SJSA1 (cell line): ENCODE measurements at places on chromosomes 11 and 22.
A peak's percentile ranks its signal among the peaks of the same experiment; 100 is the strongest.

GRCh38 chr11:64862987-64863390 is 15.4 kb downstream of the EHD1 start:
- peaks cover 60% of the 10 kb centered on the region for H3K36me3 ChIP-seq
- H3K4me1 ChIP-seq: peaks cover 58% of the 10 kb centered on the region
- peak; percentile 64 for DNase-seq
- no peaks in the 10 kb centered on the region for H3K27me3 ChIP-seq

- H3K4me3 ChIP-seq: no peak overlapping the region
- H3K36me3 ChIP-seq: no peaks in the 10 kb centered on the region
- H3K27me3 ChIP-seq: no peaks in the 10 kb centered on the region
- no peak overlapping the region for H3K27ac ChIP-seq
These were observed 370.4 kb downstream of the DDX10 start for GRCh38 chr11:109035284-109035683.

DNA sequence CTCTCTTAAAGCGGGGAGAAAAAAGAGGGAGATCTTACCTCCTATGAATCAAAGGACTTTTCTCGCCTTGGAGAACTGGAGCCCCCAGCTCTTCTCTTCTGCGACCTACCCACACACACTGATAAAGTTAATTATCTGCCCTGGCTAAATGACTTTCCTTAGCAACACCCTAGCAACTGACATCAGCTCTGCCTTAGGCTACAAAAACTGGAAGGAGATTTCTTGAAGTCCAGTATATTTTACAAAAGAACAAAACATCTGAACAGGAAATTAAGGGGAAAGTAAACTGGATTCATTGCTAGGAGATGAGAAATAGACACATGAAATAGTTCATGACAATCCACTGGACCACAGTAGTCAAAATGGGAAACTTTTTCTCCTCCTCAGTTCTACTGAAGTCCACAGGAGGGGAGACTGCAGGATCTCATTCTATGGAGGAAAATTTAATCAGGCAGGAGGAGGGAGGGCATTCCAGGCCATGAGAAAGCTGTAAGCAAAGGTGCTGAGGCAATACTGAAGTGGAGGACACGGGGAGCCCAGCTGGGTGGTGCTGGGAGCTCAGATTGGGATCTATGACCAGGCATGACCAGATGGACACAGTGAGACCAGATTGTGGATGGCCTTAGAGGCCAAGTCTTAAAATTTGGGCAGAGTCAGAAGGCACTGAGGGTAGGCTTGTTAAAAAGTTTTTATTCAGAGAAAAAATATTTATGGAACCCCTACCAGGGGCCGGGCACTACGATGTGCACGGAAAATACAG is 3.7 kb upstream of the SPON1 start:
- H3K27me3 ChIP-seq: peaks cover 75% of the 10 kb centered on the region
- no peak for DNase-seq
- H3K27ac ChIP-seq: no peak overlapping the region

DNA sequence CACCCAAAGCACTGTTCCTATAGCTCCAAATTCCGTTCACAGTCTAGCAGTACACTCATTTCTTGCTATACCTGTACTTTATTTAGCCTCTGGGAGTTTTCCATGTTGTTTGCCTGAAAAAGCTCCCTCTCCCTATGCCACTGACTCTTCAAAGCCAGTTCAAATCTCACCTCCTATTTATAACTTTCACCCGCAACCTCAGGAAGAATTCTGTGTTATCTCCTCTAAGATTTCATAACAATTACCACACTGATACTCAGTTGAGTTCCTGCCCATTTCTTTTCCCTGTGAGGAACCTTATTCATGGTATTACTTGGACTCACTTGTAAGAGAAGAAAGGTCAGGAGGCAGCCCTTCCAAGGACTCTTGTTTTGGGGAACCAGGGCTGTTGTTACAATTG is 25.2 kb downstream of the GDPD4 start:
- no peaks in the 10 kb centered on the region for H3K27me3 ChIP-seq
- no peaks in the 10 kb centered on the region for H3K4me1 ChIP-seq
- H3K27ac ChIP-seq: no peak overlapping the region
- no peak overlapping the region for H3K4me3 ChIP-seq
- no peaks in the 10 kb centered on the region for H3K36me3 ChIP-seq

DNA sequence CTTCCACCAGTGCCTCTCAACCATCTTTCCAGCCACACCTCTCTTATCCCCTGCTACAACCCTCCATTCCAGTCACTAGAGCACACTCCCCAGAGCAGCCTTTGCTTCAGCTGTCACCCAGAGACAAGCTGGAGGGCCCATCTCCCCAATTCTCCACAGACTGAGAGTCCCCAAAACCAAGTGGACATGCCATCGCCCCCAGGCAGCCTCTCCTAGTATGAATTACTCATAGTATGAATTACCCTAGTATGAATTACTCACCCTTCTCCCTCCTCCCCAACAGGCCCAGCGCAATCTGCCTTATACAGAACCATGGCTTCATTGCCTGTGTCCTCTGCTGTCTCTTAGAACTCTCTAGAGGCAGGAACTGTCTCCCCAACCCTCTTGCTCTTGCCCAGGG is 24.8 kb downstream of the MYH9 start:
- no peaks in the 10 kb centered on the region for H3K27me3 ChIP-seq
- peak; percentile 45 for DNase-seq
- 0 out of 2 replicates have a peak overlapping the region, but pooled peaks have one; percentile 1 for H3K27ac ChIP-seq
- peaks cover 100% of the 10 kb centered on the region for H3K4me1 ChIP-seq
- peaks cover 60% of the 10 kb centered on the region for H3K36me3 ChIP-seq
- H3K4me3 ChIP-seq: no peak overlapping the region

- peak overlapping the region; percentile 89 for H3K27ac ChIP-seq
- H3K27me3 ChIP-seq: no peaks in the 10 kb centered on the region
- H3K4me1 ChIP-seq: peaks cover 11% of the 10 kb centered on the region; the same call in 1 of the 2 replicates
- peak; percentile 40 for DNase-seq
These were observed 492 bp downstream of the JHY start for GRCh38 chr11:122882857-122883645.

DNA sequence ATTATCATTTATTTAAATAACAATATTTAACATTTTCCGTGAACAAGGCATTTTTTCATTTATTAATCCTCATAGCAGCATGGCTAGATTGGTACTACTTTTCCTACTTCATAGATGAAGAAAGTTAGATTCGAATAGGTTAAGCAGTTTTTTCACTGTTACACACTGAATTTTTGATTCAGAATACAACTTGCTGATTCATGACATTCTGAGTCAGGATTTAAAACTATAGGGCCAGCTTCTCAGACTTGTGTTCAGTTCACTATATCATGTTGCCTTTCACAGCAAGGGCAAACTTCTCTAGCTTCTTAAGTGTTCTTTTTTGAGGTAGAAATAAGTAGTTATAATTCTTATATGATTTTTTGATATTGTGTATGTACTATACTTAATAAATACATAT is 31.5 kb downstream of the CYP2R1 start:
- no peaks in the 10 kb centered on the region for H3K36me3 ChIP-seq
- no peak for DNase-seq
- H3K27me3 ChIP-seq: no peaks in the 10 kb centered on the region
- no peak overlapping the region for H3K4me3 ChIP-seq
- no peaks in the 10 kb centered on the region for H3K4me1 ChIP-seq
- H3K27ac ChIP-seq: no peak overlapping the region

GRCh38 chr11:111176603-111177002 is 68.9 kb upstream of the POU2AF2 start:
- no peak for DNase-seq
- H3K4me1 ChIP-seq: no peaks in the 10 kb centered on the region
- no peak overlapping the region for H3K27ac ChIP-seq
- no peak overlapping the region for H3K4me3 ChIP-seq
- H3K36me3 ChIP-seq: no peaks in the 10 kb centered on the region

DNA sequence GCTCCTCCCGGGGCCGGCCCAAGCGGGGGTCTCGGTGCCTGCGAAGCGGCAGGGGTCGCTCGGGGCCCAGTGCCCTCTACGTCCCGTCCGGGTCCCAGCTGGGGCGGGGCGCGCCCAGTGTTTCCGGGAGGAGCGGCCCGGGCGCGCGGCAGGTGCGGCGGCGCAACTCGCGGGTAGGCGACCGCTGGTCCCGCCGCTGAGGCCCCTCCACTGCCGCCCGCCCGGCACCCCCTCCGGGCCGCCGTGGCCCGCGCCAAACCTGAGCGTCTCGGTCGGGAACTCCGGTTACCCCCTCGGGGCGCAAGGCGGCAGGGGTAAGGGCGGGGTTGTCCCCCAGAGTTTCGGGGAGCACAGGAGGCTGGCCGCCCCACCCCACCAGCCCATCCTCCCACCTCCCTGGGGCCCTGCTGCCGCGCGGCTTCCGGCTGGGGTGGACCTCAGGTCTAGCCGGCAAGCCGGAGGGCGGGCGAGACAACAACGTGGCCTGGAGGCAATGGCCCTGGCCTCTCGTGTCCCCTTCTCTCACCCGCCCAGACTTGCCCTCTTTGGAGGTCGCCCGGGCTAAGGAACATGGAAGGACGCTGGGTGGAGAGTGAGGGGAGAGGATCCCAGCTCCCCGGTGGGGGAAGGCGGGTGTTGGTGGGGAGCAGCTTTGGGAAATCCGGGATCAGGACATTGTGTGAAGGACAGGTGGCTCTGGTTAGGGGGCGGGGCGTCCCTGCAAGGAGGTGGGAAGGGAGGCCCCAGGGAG is 398 bp upstream of the CRACR2B start:
- peaks cover 23% of the 10 kb centered on the region for H3K4me1 ChIP-seq
- no peak for DNase-seq
- H3K27me3 ChIP-seq: peaks cover 22% of the 10 kb centered on the region
- no peak overlapping the region for H3K27ac ChIP-seq
- H3K4me3 ChIP-seq: no peak overlapping the region

DNA sequence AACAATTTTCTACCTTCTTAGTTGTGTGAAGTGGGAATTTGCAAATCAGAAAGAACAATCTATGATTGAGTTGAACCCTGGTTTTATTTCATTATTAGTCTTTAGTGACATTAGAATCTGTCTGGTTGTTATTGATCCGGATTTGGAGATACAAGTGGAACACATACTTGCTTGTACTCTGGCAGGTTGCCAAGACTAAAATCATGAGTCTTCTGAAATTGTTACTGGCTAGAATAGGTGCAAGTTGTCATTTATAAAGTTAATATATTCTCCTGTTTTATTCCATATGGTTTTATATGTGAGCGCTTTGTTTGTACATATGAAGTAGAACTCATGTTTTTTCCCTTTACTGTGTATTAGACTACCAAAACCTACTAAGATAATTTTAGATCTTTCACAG is 23.0 kb downstream of the CCDC15 start:
- H3K27me3 ChIP-seq: no peaks in the 10 kb centered on the region
- H3K4me1 ChIP-seq: no peaks in the 10 kb centered on the region
- no peak for DNase-seq
- H3K36me3 ChIP-seq: no peaks in the 10 kb centered on the region
- H3K27ac ChIP-seq: no peak overlapping the region

DNA sequence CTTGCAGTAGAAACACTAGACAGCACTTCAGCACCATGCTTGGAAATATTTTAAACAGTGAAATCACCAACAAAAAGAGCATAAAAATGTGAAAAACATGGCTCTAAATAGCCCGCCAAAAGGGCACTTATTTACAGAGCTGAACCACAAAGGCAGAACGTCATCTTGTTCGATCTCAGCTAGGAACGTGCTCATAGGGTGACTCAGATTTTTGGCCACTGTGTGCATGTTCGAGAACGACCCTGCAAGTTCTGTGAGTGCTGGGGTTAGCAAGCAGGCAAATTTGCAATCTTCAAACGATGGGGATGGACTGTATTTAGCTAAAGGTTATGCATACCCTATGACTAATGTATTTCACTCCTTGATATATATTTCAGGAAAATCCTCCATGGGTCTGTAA is 30.6 kb downstream of the OR2AT4 start:
- H3K4me1 ChIP-seq: no peaks in the 10 kb centered on the region
- no peaks in the 10 kb centered on the region for H3K36me3 ChIP-seq
- no peak for DNase-seq
- H3K27ac ChIP-seq: no peak overlapping the region
- 0 out of 2 replicates have a peak, but pooled peaks cover 3% of the 10 kb centered on the region for H3K27me3 ChIP-seq
- H3K4me3 ChIP-seq: no peak overlapping the region

DNA sequence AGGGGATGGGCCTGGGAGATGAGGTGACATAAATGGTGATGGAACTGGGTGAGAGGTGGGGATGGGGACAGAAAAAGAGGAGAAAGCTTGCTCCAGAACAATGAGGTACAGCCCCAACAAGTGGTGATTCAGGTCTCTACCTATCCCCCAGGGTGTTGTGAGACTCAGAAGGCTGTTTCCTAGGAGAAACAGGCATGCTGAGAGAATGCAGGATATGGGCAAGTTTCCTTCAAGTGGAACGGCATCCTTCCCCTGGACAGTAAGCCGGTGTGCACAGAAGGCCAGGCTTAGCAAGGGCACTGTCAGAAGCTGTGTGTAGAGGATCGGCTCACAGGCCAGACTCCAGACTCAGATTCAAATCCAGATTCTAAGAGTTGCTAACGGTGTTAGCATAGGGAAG is 34.1 kb upstream of the CRTAM start:
- DNase-seq: no peak
- H3K4me1 ChIP-seq: no peaks in the 10 kb centered on the region
- H3K27me3 ChIP-seq: no peaks in the 10 kb centered on the region
- H3K4me3 ChIP-seq: no peak overlapping the region
- H3K27ac ChIP-seq: no peak overlapping the region
- H3K36me3 ChIP-seq: no peaks in the 10 kb centered on the region

GRCh38 chr11:44110231-44110679 is 14.8 kb downstream of the EXT2 start:
- H3K27me3 ChIP-seq: no peaks in the 10 kb centered on the region
- H3K36me3 ChIP-seq: peaks cover 55% of the 10 kb centered on the region
- no peaks in the 10 kb centered on the region for H3K4me1 ChIP-seq
- H3K27ac ChIP-seq: no peak overlapping the region
- H3K4me3 ChIP-seq: no peak overlapping the region

GRCh38 chr11:42329929-42330565 is 870.6 kb upstream of the LRRC4C start:
- H3K4me1 ChIP-seq: no peaks in the 10 kb centered on the region
- DNase-seq: no peak
- H3K4me3 ChIP-seq: no peak overlapping the region
- H3K27me3 ChIP-seq: no peaks in the 10 kb centered on the region
- H3K36me3 ChIP-seq: no peaks in the 10 kb centered on the region

- no peak overlapping the region for H3K4me3 ChIP-seq
- no peak overlapping the region for H3K27ac ChIP-seq
- H3K36me3 ChIP-seq: no peaks in the 10 kb centered on the region
- DNase-seq: no peak
These were observed 6.2 kb downstream of the POGLUT3 start for GRCh38 chr11:108491936-108492335.

- no peaks in the 10 kb centered on the region for H3K4me1 ChIP-seq
- no peak for DNase-seq
- no peaks in the 10 kb centered on the region for H3K36me3 ChIP-seq
- no peak overlapping the region for H3K27ac ChIP-seq
- no peak overlapping the region for H3K4me3 ChIP-seq
- H3K27me3 ChIP-seq: no peaks in the 10 kb centered on the region
These were observed 291.2 kb downstream of the CADM1 start for GRCh38 chr11:115213007-115213406.

GRCh38 chr11:15716550-15716949 is 601.8 kb downstream of the INSC start:
- no peaks in the 10 kb centered on the region for H3K27me3 ChIP-seq
- H3K27ac ChIP-seq: no peak overlapping the region
- H3K36me3 ChIP-seq: no peaks in the 10 kb centered on the region
- H3K4me3 ChIP-seq: no peak overlapping the region
- peaks cover 27% of the 10 kb centered on the region for H3K4me1 ChIP-seq
- peak; percentile 53 for DNase-seq
